ENCODE measurements at places on chromosomes 1 and 21.

- no peak for DNase-seq
Measured at GRCh38 chr1:221439747-221440501, 302.0 kb downstream of the DUSP10 start.

DNA sequence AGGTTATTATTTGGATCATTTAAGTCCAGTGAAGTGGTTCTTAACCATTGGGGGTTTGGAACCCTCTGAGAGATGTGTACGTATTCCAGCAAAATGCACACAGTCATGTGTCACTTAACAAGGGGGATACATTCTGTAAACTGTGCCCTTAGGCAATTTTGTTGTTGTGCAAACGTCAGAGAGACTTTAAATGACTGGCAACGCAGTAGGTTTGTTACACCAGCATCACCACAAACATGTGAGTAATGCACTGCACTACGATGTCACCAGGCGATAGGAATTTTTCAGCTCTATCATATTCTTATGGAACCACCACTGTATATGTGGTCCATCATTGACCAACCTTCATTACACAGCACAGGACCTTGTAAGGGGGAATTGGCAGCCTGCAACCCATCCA is 11.9 kb downstream of the AHCYL1 start:
- no peak for DNase-seq

DNA sequence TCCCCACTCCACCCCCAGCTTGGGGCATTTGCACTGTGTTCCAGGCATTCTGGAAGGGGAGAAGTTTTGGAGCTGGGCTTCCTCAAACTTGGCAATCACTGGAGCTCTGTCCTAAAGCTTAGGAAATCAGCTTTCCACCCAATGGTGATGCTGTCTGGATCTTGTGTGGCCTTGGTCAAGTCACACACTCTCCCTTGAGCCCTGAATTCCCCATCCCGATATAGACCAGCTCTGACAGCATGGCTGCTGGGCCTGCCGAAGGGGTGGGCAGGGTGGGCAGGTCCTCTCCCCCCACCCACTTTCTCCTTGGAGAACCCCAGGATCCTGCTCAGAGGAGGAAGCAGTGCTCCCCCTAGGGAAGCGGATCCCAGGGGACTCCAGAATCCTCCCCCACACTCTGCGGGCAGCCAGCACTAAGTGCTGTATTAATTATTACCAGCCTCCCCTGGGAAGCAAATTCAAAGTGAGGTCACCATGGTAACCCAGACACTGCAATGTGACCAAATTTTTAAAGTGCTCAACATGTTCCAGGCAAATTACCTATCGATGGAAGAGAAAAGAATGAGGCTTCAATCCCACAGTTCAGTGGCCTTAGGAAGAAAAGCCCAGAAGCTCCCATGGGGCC is 21.3 kb upstream of the LDLRAP1 start:
- no peak for DNase-seq

DNA sequence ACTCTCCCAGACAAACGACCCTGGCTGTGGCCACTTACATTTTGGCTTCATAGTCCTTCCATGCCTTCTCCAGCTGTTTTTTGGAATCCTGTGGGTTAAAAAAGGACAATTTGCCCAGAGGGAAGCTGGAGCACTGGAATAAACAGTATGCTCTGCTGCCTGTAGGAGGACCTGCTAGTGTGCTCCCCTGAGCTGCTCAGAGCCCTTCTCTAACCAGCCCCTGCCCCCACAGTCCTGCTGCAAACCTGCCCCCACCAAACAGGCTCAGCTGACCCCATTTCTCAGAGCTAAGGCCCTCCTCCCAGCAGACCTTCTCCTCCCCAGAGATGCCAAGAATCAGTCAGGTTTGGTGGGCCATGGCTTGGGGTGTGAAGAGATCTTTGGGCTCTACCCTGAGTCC is 26.9 kb upstream of the TCEA3 start:
- no peak for DNase-seq

DNA sequence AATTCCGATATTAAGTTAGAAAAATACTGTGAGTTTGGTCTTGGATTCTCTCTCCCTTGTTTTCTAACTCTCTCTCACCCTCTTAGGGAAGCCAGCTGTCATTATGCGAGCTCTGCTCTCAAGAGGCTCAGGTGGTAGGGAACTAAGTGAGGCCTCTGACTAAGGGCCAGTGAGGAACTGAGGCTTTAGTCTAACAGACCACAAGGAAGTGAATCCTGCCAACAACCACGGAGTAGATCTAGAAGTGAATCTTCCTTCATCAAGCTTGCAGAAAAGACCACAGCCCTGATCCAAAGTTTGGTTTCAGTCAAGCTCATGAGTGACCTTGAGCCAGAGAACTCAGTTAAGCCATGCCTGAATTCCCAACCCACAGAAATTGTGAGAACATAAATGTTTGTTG is 180.1 kb upstream of the PRMT6 start:
- DNase-seq, result no peak

- no peak for DNase-seq
Measured at GRCh38 chr1:10529091-10529490, 54.3 kb downstream of the PEX14 start.

DNA sequence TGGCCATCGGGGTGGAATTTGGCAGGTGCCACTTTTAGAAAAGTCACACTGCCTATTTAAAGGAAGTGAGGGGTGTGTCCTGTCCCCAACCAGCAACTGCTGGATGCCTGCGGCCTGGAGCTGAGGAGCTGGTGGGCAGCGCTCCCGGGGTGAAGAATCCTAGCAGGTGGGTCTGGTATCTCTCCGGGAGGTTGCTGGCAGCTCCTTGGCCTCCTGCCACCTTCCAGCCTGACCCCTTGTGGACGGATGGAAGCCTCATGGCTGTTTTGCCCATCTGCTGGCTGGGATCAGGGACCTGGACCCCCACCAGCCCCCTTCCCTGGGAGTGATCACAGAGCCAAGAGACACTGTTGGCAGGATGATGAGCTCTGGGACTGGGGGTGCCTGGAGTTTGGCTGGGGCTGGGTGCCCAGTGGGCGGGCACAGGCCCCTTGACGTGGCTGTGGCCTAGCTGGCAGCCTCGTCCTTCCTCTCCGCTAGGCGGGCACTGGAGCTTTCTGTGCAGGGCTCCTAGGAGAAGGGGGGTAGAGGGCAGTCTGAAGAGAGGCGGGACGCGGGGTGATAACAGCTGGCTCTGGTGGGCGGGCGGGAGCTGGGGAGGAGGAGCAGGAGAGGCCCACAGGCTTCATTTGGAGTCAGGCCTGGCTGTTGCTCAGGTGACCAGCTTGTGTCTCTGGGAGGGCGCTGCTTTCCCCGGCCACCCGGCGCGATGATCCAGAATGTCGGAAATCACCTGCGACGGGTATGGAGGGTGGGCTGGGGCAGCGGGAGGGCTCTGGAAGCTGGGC is at the start of gene ACOT11:
Gene ACOT11, plus strand, starts transcription at position 628 of the 788 bp plus-strand sequence. Its CDS starts 82 bp downstream, at position 710.
- peak; percentile 89 for DNase-seq

GRCh38 chr1:160399544-160400222 is 681 bp upstream of the VANGL2 start:
- no peak for DNase-seq

GRCh38 chr1:188642704-188643103 is 1814.0 kb downstream of the PLA2G4A start:
- DNase-seq, result no peak

GRCh38 chr21:35882791-35883240 is 177.5 kb downstream of the SETD4 start:
- DNase-seq, result no peak

DNA sequence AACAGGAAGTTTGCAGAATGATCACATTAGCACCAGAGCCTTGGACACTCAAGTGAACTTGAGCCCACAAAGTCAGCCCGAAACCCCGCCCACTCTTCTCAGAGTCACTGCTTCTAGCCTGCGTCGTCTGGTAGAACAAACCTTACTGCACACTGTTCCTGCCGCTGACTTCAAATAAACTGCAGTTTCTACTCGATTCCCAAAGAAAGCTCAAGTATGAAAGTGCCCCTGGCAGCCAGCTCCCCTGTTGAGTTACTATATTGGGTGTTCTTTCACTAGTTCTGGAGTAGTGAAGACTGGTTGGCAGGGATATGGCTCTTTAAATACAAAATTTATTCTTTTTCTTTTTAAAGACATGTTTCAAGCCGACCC is 164.7 kb downstream of the GALNT2 start:
- no peak for DNase-seq

- DNase-seq, result no peak
Measured at GRCh38 chr1:221392453-221392852, 349.4 kb downstream of the DUSP10 start.

- DNase-seq, result no peak
Measured at GRCh38 chr1:161952607-161953172, 71.0 kb downstream of the OLFML2B start.

DNA sequence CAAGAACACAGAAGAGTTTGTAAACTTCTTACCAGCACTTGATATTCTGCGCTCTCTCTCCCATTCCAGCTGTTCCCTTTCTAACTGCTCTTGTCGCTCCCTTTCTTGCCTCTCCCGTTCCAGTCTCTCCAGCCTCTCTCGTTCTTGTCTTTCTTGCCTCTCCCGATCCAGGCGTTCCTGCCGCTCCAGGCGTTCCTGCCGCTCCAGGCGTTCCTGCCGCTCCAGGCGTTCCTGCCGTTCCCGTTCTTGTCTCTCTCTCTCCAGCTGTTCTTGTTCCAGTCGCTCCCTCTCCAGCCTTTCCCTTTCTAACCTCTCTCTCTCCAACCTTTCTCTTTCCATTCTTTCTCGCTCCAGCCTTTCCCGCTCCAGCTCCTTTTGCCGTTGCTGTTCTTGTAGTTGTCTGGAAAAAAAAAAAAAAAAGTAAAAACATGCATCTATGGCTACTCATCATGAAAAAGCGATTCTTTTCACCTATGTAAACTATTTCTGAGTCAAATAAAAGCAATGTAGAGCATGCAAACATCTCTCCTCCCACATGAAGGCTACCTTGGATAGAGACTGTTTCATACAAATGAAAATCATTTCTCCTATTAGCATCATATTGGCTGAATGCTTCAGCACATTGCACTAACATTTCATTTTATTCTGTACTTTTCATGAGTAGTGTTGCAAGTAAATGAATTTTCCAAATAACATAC is 91.5 kb upstream of the LBR start:
- no peak for DNase-seq

GRCh38 chr1:37284053-37284452 is 190.3 kb upstream of the ZC3H12A start:
- no peak for DNase-seq

DNA sequence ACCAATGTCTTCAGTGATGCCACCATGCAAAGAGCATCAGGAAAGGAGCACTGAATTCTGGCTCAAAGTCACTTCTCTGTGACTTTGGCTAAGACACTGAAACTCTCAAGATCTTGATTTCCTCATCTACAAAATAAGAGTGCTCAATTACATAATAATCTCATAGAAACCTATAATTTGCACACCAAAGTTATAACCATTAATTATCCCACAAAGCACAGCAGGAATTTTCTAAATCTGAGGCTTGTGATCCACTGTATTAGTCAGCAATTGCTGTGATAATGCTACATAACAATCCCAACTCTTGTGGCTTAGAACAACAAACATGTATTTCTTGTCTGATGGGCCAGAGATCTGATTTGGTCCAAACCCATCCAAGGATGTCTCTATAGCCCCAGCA is 108.7 kb downstream of the PSMG1 start:
- DNase-seq, result no peak

- DNase-seq, result no peak
Measured at GRCh38 chr1:224047538-224047937, 66.4 kb upstream of the FBXO28 start.

DNA sequence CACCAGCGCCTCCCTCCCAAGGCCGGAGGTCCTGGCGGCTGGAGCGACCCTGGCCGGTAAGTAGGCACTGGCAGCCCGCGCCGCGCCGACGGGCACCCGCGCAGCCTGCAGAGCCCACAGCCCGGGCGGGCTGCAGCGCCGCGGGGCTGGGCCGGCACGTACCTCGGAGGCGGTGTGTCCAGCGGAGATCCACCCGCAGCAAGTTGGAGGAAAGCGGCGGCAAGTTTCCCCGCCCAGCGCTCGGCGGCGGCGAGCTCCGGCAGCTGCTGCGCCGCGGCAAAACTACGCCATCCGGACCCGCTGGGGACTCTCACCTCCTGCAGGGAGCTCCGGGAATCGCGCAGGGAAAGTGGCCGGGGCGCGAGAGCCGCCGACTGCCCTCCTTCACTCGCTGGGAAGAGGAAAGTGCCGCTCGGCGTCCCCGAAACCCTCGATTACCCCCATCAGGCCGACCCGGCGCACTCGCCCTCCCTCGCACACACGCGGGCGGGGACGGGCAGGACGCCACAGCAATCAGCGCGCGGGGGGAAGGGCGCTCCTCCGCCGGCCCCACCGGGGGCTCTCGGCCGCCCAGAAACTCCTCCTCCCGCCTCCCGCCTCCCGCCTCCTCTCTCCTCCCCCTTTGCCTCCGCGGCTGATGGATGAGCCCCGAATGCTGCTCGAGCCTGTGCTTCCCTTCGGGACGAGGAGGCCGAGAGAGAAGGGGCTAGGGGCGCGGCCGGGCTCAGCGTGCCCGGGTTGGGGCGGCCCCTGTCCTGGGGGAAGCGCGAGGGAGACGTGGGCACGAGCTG is at the start of gene TGFBR3:
Gene TGFBR3, minus strand, starts transcription at position 436 of the 791 bp plus-strand sequence. CDS start 24,620 bp downstream, outside the sequence.
- DNase-seq, result peak; percentile 80

DNA sequence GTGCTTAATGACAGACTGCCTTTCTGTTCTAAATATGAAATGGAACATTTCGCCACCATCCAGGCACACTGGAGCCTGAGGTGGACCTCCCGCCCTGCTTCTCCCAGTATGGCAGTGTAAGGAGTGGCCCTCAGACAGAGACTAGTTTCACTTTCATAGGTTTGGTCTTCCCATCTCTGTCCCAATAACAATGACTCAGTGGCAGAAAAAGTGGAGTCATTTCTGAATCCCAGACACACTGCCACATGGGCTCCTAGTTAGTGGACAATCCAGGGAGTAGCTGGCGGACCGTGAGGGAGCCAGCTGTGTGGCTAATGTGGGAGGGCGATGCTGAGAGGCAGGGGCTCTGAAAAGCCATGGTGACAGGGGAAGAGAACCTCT is 95.6 kb upstream of the TSPAN2 start:
- no peak for DNase-seq

DNA sequence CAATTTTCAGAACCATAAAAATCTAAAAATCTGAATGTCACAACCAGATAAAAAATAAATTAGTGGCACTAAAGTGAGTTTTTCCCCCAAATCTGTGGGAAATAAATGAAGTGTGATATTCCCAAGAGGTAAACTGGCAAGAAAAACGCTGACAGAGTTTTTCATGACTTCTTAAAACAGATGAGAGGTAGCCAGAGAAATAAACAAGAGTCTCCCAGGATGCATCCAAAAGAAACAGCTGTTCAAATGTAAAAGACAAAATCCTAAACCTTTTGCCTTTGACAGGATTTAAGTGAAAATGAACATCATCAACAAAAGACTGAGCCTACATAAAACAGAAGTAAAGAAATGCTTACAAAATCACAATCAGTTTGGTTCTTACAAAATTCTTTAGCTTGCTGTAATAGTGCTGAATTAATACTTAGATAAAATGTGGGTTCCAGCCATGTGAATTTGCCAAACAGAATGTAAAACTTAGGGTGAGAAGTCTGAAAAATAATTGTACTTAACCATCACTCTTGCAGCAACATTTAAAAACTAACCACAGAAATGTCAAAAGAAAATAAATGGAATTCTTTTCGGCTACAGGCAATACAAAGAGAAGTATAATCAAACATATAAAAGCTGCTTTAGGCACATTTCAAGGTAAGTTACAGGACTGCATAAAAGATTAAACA is 133.6 kb downstream of the EIF4G3 start:
- DNase-seq, result no peak

- no peak for DNase-seq
Measured at GRCh38 chr1:232878086-232878485, 72.3 kb upstream of the NTPCR start.
